Breast epithelium (tissue), 4 donors: ENCODE measurements at places on chromosomes 12 and 14. TPM values are rescaled to one million over a fixed set of nuclear protein-coding genes. Genes with fewer than 3 reads are reported as not detected.

- H3K27me3 ChIP-seq, result no peaks in the 10 kb centered on the region
- H3K36me3 ChIP-seq, result no peaks in the 10 kb centered on the region
- H3K27ac ChIP-seq, result no peak overlapping the region
- H3K4me1 ChIP-seq, result no peaks in the 10 kb centered on the region
- no peak overlapping the region for H3K4me3 ChIP-seq
- no peak for DNase-seq
Measured at GRCh38 chr12:12636641-12637040, 25.0 kb downstream of the CREBL2 start.

DNA sequence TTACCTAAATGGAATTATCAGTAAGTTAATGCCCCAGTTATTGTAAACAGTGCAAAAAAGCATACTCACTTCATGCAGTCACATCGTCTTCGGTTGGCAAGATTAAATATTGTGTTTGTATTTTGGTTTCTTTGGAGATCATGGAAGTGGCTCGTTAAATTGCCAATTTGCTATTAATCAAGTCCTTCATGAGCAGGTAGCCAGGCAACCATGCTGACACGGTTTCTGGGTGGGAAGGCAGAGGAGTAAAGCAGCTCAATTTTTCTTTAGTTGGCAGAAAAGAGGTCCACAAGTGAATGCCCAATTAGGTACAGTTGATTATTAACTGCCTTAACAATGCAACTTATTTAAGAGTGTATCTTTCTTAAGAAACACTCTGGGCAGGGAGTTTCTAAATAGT lies 43.9 kb downstream of the PPP4R3A start:
- no peak overlapping the region for H3K4me3 ChIP-seq
- H3K27me3 ChIP-seq, result no peaks in the 10 kb centered on the region
- no peak overlapping the region for H3K27ac ChIP-seq
- DNase-seq, result no peak
- peaks cover 8% of the 10 kb centered on the region for H3K36me3 ChIP-seq

DNA sequence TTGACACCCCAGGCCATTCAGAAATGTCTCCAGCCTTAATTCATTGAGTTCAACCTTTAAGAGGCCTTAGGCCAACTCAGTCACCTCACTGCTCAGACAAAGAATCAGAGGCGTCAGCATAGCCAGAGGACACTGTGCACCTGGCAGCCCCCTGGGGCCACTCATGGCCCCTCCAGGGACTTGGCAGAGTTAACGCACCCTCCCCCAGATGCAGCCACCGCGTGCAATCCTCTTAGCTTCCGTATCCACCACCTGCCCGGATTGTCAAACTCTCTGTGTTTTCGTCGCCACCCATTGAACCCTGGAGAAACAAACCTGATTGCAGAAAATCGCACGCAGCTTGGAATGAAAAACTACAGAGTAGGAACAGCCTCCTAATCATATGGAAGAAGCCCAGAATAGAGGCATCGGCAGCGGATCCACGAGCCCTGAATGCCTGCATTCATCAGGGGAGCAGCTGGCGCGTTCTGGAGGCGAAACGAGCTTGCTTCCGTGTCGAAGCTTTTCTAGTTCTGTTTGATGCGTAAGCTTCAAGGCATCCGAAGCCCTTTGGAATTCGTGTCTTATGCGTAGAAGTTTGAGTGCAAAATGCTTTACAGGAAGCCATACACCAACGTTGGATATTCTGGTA lies 22.4 kb downstream of the BRI3BP start:
- H3K36me3 ChIP-seq, result no peaks in the 10 kb centered on the region
- no peak for DNase-seq
- H3K27ac ChIP-seq, result no peak overlapping the region
- H3K4me3 ChIP-seq, result no peak overlapping the region

DNA sequence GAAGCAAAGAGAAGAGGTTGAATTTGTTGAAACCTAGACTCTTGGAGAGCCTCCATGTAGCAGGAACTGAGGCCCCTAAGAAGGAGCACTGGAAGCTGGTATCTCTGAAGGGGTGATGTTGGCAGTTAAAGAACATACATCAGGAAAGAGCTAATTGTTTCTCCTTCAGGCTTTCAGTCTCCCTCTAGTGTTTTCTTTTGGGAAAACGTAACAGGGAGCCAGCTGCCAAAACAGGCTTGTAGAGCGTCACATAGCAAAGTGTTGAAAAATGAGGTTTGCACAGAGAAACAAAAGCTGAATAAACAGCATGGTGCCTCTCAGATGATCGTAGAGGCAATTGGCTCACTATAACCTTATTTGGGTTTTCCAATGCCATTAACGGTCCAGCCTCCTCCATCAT lies 46.9 kb upstream of the CAND1 start:
- no peak for DNase-seq
- no peak overlapping the region for H3K27ac ChIP-seq
- H3K4me3 ChIP-seq, result no peak overlapping the region
- no peaks in the 10 kb centered on the region for H3K36me3 ChIP-seq
- H3K4me1 ChIP-seq, result no peaks in the 10 kb centered on the region

DNA sequence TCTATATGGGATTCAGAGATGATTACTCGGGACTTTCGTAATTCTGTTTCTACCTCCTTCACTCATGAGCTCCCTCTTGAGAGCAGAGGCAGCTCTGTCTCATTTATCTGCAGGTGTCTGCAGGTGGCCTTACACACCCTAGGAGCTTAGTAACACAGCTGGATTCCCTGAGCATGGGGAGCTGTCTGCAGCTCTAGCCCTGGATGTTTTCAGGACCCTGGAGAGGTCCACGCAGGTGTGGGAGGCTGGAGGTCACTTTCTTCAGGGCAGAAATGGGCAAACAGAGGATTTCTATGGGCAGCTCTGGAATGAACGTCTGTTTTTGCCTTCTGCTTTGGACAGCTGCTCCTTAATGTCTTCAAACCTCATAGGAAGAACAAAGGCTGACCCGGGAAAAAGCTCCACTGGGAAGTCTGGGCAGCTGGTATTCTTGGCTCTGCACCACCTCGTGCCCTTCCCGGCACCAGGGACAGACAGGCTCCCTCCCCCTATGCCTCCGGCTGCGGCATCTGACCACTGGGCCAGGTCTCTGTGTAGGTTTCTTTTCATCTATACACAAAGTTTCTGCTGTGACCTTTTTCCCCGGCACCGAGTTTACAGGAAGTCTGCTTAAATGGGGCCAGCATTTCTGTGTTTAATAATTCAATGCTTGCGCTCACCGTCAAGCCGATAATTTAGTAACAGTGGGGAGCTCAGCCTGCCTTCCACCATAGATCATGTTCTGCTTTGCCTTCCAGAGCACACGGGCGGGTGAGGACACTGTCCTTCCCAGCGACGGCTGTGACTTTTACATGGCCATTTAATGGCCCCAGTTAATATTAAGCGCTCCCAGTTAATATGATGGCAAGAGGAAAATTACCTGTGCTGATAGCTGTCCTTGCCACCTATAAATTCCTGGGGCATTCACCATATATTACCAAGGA lies 320.2 kb upstream of the SFSWAP start:
- no peak overlapping the region for H3K4me3 ChIP-seq
- no peak overlapping the region for H3K27ac ChIP-seq
- peaks cover 50% of the 10 kb centered on the region for H3K27me3 ChIP-seq
- no peaks in the 10 kb centered on the region for H3K4me1 ChIP-seq
- DNase-seq, result no peak

The SLC22A17 gene
- 6.4 TPM for total RNA-seq

The CCDC197 gene
- total RNA-seq, result not detected
